ENCODE measurements at places on chromosomes 7 and 10.

DNA sequence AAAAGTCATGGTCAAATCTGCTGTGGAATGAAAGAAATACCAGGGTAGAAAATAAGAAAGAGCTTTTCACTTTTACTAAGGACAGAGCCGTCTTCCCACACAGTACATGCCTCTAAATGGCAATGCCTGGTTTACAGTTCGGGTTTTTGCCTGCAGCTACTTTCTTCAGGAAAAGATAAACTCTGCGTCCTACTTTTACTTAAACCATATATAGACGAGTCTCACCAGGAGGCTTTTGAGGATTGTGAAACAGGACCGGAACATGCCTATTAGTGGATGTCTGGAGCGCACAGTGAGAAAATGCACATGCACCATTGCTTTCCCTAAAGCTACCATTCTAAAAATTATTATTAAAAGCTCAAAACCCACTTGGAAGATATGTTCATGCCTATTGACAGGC is 70.5 kb downstream of the KLF6 start:
- no peak overlapping the region for H3K27ac ChIP-seq
- H3K27me3 ChIP-seq = peaks cover 9% of the 10 kb centered on the region
- H3K4me1 ChIP-seq = peaks cover 9% of the 10 kb centered on the region
- DNase-seq = no peak
- peaks cover 6% of the 10 kb centered on the region for H3K36me3 ChIP-seq

DNA sequence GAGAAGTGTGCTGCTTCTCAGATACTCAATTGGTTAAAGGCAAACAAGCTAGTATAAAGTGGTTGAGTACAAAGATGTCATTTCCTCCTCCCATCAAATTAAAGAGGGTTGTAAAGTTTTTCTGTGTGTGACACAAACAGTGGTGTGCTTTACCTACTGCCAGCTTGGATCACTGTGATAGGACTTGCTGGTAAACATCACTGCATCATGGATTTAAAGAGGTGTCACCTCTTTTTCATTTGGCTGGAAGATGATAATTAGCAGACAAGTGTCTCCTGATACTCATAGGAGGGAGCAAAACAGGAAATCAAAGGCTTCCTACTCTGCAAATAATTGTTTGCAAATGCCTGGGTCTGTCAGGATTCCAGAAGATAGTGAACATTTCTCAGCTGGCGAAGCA is 200.5 kb downstream of the MDFIC start:
- H3K36me3 ChIP-seq = no peaks in the 10 kb centered on the region
- peaks cover 5% of the 10 kb centered on the region for H3K4me1 ChIP-seq

DNA sequence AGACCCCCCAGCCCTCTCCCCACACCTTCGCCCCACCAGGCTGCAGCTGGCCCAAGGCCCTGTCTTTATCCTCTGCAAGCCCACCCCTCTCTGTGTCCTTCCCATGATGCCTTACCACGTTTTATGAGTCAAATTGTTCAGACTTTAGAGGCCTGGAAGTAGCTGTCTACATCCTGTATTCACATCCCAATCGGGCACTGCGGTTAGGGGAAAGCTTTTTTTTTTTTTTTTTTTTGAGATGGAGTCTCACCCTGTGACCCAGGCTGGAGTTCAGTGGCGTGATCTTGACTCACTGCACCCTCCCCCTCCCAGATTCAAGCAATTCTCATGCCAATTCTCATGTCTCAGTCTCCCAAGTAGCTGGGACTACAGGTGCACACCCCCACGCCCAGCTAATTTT is 121.5 kb upstream of the SH2B2 start:
- peaks cover 5% of the 10 kb centered on the region for H3K4me1 ChIP-seq
- H3K36me3 ChIP-seq = peaks cover 16% of the 10 kb centered on the region
- no peak overlapping the region for H3K27ac ChIP-seq
- H3K27me3 ChIP-seq = no peaks in the 10 kb centered on the region
- H3K4me3 ChIP-seq = no peak overlapping the region
- DNase-seq = no peak

GRCh38 chr10:5932345-5932744 is 42.3 kb downstream of the FBH1 start:
- no peaks in the 10 kb centered on the region for H3K4me1 ChIP-seq
- no peak overlapping the region for H3K4me3 ChIP-seq
- no peak for DNase-seq
- no peak overlapping the region for H3K27ac ChIP-seq
- no peaks in the 10 kb centered on the region for H3K27me3 ChIP-seq

DNA sequence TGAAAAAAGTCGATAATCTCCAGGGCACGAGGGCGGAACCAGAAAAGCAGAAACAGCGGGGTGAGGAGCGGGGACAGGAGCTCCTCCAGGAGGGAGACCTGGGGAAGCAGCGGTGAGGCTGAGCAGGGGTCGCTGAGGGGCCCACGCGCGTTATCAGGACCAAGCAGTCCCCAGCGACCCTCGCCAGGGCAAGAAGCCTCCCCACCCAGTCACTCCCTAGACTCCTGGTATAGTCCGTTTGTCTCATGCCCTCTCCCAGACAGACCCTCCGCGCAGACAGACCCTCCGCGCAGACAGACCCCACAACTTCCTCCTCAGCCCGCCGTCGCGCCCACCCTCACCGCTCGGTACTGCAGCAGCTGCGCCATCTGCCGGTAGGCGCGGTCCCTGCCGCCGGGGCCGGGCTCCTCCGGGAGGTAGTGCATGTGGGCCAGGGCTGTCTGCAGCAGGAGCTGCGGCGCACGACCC is 6.3 kb downstream of the ATG9B start:
- H3K36me3 ChIP-seq = no peaks in the 10 kb centered on the region
- peaks cover 17% of the 10 kb centered on the region for H3K4me1 ChIP-seq
- peak overlapping the region; percentile 83 for H3K4me3 ChIP-seq
- H3K27me3 ChIP-seq = peaks cover 66% of the 10 kb centered on the region
- H3K27ac ChIP-seq = peak overlapping the region; percentile 63

DNA sequence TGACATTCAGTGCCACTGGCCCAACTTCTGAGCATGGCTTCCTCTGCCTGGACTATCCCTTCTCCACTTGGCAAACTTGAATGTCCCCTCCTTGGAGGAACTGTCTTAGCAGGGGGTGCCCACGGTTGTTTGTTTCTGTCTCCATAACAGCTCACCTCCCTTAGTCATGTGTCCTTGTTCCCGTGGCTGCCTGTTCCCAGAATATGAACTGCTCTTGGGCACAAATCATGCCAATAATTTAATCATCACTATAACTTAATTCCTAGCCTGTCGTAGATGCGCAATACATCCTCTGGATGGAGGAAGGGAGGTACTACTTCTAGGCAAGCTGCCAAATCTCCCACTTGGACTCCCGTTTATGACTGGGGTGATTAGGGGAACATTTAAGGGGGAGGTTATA is 173.1 kb downstream of the MYOF start:
- no peak overlapping the region for H3K4me3 ChIP-seq
- peaks cover 21% of the 10 kb centered on the region for H3K36me3 ChIP-seq
- no peak overlapping the region for H3K27ac ChIP-seq
- H3K27me3 ChIP-seq = no peaks in the 10 kb centered on the region

GRCh38 chr7:25849500-25850184 is 302.4 kb upstream of the NFE2L3 start:
- H3K27me3 ChIP-seq = peaks cover 51% of the 10 kb centered on the region
- H3K36me3 ChIP-seq = no peaks in the 10 kb centered on the region
- no peak for DNase-seq
- H3K4me1 ChIP-seq = peaks cover 72% of the 10 kb centered on the region

GRCh38 chr10:8040651-8041050 is 13.8 kb upstream of the GATA3 start:
- peaks cover 4% of the 10 kb centered on the region for H3K36me3 ChIP-seq
- peaks cover 27% of the 10 kb centered on the region for H3K4me1 ChIP-seq
- DNase-seq = no peak
- peaks cover 97% of the 10 kb centered on the region for H3K27me3 ChIP-seq
- H3K27ac ChIP-seq = no peak overlapping the region
- H3K4me3 ChIP-seq = no peak overlapping the region

DNA sequence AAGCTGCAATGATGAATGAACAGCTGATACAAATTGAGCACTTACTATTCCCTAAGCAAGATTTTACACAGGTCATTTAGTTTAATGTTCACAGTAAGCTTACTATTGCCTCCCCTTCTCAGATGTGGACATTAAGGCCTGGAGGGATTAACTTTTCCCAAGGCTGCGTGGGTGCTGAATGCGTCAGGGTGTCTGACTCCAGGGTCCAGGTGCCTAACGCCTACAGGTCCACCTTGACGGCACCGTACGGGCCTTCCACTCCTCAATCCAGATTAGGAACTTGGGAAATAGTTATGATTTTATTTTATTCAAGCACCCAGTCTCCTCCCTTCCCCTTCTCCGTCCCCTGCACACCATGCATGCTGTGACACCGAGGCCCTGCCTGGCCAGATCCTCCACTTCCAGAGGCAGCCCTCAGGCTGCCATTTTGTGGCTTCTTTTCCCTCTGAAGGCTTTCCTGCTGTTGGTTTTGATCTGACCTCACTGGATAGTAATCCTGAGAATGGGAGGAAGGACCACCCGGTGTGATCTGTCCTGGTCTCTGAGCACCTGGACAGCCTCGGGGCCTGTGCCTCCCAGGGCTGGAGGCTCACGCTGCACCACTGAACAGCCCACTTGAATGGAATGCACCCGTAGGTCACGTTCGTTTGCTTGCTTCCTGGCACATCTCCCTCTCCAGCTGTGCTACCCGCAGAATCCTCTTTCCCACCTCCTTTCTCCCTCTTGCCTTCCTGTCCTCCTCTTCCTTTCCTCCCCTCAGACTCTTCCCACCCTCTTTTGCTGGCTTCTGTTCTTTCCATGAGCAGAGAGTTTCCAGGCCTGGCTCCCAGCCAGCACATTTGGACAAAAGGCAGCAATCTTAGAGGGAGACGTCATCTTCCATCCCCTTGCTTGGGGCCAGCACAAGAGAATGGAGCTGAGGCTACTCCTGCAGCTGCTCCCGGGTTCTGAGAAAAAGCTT is 14.4 kb downstream of the DENND2A start:
- no peaks in the 10 kb centered on the region for H3K27me3 ChIP-seq
- DNase-seq = peak; percentile 78
- H3K27ac ChIP-seq = peak overlapping the region; percentile 89
- H3K4me1 ChIP-seq = peaks cover 32% of the 10 kb centered on the region
- H3K36me3 ChIP-seq = peaks cover 8% of the 10 kb centered on the region
- peak overlapping the region; percentile 64 for H3K4me3 ChIP-seq

DNA sequence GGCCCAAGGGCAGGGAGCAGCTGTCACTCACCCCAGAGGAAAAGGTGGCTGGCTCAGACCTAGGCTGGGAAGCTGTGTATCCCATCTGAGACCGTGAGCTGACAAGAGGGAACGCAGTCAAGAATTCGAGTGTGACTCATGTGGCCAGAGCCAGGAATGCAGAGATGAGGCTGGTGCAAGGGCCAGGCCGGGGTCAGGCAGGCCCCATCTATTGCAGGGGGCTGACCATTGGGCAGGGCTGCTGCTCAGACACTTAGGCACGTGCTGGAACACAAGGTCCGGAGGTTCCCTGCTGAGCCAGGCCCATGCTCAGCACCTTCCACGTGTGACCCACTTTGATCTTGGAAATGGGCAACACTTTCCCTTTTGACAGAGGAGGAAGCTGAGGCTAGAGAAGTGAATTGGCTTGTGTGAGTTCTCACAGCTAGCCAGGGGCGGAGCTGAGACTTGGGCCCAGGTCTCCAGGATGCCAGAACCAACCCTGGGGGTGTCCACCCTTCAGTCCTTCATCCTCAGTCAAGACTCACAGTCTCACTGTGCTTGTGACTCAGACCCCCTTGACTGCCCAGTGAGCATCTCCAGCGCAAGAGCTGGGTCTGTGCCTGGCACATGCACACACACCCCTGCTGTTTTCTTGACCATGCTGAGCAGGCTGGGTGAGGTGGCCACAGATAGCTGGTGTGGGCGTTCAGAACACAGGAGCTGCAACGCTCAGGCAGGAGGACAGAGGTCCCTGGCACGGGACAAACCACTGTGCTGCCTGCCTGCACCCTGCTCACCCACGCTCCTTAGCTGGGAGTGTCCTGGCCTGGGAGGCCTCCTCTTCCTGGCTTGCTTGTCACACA is 47.6 kb upstream of the PPIF start:
- H3K36me3 ChIP-seq = peaks cover 26% of the 10 kb centered on the region
- DNase-seq = no peak
- no peaks in the 10 kb centered on the region for H3K27me3 ChIP-seq
- no peak overlapping the region for H3K4me3 ChIP-seq
- no peak overlapping the region for H3K27ac ChIP-seq

GRCh38 chr7:17392846-17393245 is 94.4 kb downstream of the AHR start:
- no peaks in the 10 kb centered on the region for H3K4me1 ChIP-seq
- no peak overlapping the region for H3K4me3 ChIP-seq
- H3K36me3 ChIP-seq = no peaks in the 10 kb centered on the region
- no peaks in the 10 kb centered on the region for H3K27me3 ChIP-seq
- DNase-seq = no peak
- H3K27ac ChIP-seq = no peak overlapping the region

DNA sequence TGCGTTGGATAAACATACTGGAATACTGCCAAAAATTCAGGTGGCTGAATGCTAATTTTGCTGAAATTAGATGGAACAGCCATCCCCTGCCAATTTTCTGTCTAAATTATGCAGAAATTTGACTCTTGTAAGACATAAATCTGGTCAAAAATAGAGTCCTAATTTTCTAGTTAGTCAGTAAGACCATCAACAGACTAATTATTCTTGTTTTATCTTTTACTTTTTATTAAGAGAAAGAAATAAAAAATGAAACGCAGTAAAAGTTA is 110.3 kb upstream of the GATA3 start:
- no peak overlapping the region for H3K27ac ChIP-seq
- no peaks in the 10 kb centered on the region for H3K27me3 ChIP-seq
- no peak overlapping the region for H3K4me3 ChIP-seq
- peaks cover 8% of the 10 kb centered on the region for H3K36me3 ChIP-seq
- peaks cover 15% of the 10 kb centered on the region for H3K4me1 ChIP-seq

DNA sequence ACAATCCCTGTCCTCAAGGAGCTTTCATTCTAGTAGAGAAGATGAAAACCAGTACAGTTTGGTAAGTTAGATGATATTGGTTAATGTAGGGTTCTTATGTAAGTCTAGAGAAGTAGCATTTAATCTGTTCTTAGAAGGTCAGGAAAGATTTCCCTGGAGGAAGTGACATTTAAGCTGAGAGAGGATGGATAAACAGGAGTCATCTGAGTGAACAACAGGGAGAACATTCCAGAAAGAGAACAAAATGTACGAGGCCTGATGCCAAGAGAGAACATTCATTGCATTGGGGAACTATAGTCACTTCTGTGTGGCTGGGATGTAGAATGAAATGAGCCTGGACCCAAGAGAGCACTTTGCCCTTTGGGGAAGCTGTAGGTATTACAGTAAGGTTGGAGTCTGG is 88.0 kb downstream of the CFTR start:
- no peak overlapping the region for H3K4me3 ChIP-seq
- no peak overlapping the region for H3K27ac ChIP-seq
- no peak for DNase-seq

DNA sequence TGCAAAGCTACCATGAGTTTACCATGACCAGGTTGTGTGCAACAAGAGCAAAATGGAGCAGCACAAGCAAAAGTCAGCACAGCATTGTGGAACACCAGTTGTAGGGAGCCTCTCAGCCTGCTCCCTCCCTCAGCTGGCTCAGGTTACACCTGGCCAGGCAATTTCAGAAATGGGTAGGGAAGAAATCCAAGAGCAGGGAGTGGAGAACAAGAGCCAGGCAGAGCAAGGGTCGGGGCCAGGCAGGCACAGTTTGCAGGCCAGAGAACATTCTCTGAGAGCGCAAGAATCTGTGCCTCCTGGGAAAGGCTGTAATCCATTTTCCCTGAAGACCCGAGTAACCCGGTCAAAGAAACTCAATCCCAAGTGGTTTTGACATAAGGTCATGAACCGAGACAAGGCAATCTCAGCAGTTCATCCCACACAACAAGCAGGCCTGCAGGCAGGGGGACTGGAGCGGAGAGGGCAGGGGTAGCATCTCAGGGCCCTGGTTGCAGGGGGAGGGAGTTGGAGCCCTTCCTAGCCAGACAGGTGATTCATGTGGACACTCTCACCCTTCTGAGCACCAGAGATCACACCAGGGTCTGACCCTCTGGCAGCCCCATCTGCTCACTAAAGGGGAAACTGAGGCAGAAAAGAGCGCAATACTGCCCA is 258.4 kb downstream of the PLXNA4 start:
- peaks cover 13% of the 10 kb centered on the region for H3K4me1 ChIP-seq
- peaks cover 53% of the 10 kb centered on the region for H3K27me3 ChIP-seq
- H3K4me3 ChIP-seq = no peak overlapping the region

Data from type B pancreatic cell (in vitro differentiated cells).